ENCODE measurements at places on chromosomes 1 and 21.

GRCh38 chr1:237324226-237324625, 282.2 kb downstream of the RYR2 start:
- DNase-seq = no peak

DNA sequence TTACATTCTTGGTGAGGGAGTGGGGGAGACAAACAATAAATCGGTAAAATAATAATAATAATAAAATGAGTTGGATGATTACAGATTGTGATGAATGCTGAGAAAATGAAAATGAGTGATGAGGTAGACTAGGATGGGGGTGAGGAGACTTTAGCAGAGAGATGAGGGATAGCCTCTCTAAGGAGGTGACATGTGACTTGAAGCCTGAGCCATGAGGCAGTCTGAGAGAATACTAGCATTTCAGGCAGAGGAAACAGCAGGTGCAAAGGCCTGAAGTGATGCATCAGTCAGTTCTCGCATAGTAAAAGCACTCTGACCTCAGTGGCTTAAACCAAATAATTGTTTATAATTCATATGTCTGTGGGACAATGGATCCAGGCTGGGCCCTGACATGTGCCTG, 181.2 kb downstream of the AGBL4 start:
- no peak for DNase-seq

- no peak for DNase-seq
Observed at GRCh38 chr1:53148123-53148522, 5.7 kb upstream of the SLC1A7 start.

- DNase-seq = no peak
Observed at GRCh38 chr1:24027838-24028468, 47.8 kb upstream of the SRSF10 start.

All from effector memory CD4-positive, alpha-beta T cell (primary cell).